ENCODE measurements at places on chromosomes 5 and 9.

DNA sequence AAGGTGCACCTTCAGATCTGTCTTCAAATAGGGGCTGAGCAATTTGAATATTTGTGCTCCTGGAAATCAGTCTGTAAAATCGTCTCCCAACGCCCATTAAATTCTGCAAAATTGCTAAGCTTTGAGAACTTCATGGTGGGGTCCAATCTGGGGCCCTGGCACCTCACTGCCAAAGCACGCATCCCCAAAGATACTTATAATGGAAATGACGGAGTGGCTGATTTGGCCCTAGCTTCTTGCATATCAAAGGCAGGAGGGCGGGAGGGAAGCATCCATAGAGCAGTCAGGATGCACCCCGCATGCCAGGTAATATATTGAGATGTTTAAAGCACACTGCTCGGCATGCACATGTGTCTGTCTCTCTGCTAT, 422.3 kb downstream of the EBF1 start:
- DNase-seq = no peak

GRCh38 chr5:139705191-139705590, 57.0 kb downstream of the CXXC5 start:
- no peak for DNase-seq

GRCh38 chr9:74521009-74521408, 23.9 kb downstream of the RORB start:
- DNase-seq = no peak

DNA sequence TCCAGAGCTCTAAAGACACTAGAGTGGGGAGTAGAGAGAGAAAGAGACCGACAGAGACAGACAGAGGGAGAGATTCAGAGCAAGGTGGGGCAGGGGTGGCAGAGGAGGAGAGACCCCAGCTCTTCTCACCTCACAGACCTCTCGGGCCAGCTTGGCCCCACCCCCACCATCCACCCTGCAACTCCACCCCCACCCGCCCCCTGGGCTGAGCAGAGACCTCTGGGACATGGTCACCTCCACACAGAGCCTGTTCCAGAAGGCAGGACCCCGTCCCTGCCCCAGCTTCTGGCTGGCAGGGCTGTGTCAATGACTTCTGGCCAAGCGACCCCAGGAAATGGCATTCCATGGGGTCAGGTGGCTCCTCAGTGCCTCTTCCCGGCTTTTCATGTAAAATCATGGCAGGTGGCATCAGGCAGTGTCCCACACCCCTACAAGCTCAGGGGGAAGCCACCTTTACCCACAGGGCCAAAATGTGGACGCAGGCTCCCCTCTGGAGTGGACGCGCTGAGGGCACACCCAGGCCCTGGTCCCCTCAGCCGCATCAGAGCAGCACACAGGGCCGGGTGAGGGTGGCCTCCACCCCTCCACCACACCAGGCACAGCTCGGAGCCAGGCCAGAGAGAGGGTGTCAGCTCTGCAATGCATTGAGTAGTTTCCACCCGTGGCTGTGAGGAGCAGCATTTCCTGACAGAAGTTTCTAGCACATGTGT, 131.2 kb upstream of the LPCAT1 start:
- no peak for DNase-seq

DNA sequence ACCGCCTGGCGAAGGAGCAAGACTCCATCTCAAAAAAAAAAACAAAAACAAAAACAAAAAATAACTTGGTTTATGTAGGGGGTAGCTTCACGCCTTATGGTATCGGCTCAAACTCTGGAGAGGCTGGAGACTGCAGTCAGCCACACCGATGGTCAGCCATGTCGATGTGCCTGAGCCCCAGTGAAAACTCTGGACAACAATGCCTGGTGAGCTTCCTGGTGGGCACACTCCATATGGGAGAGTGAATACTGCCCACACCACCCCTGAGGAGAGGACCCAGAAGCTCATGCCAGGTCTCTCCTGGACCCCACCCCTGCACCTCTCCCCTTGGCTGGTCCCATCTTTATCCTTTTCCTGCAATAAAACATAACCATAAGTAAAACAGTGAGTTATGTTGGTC, 19.6 kb downstream of the IPPK start:
- DNase-seq = no peak

- no peak for DNase-seq
Measured at GRCh38 chr9:6197330-6197729, 18.3 kb upstream of the IL33 start.

- no peak for DNase-seq
Measured at GRCh38 chr9:91781116-91781515, 168.9 kb downstream of the ROR2 start.

DNA sequence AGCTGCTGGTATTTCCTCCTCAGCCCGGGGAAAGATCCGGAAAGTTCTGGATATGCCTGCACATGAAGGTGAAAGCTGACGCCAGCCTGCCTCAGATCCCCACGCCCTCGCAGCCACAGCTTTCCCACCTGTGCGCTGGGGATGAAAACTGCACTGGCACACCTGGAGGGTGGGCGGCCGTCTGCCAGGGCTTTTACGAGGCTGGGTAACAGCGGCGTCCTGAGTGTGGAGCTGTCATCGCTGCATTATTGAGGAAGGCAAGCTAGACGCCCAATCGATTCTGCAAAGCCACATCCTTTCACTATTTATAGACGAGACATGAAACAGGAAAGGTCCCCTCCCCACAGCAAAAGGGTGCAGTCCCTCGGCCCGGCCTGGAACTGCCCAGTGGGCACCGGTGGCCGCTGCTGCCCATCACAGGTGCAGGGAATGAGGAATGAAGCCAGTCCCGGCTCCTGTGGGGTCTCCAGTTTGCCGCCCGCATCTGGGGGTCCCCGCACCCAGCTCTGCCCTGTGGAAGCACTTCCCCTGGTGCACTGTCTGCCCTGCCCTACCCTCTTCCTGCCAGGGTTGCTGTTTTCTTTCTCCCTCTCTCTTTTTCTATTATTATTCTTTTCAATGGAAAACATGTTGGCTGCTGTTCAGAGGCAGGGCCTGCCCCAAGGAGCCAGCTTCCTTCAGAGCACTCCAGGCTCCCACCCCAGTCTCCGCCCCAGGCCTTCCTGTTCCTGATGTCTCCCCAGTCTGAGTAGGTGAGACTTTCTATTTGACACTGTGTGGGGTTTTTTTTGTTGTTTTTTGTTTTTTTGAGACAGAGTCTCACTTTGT, 7.0 kb downstream of the NOTCH1 start:
- DNase-seq = no peak

DNA sequence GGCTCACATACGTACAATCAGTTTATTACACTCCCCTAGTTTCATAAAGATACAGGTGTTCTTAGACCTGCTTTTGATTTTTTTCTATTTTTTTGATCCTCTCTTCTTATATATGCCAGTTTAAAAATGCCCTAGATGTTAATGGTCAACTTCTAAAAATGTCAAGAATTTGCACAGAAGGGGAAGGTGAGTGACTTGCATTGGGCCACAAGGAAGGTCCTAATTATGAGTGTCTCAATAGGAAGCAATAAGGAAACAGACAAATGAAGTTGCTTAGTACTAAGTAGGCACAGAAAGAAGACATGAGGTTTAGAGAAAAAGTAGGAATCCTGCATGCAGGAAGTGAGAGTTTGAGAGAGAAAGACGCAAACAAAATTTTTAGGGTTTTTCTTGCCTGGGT, 3.2 kb upstream of the CCDC171 start:
- no peak for DNase-seq

GRCh38 chr5:69509212-69509611, 16.6 kb downstream of the OCLN start:
- DNase-seq = no peak

Data from retina (tissue), 1 donor.